ENCODE measurements at places on chromosomes 7 and 10. TPM values are rescaled to one million over a fixed set of nuclear protein-coding genes. Genes with fewer than 3 reads are reported as not detected.

The UCN3 gene
- not detected for total RNA-seq

The COL17A1 gene
- not detected for total RNA-seq

GRCh38 chr7:2003451-2003930 is 229.3 kb downstream of the MAD1L1 start:
- DNase-seq, result no peak

GRCh38 chr10:117865945-117866344 is 180.8 kb downstream of the RAB11FIP2 start:
- DNase-seq, result no peak

DNA sequence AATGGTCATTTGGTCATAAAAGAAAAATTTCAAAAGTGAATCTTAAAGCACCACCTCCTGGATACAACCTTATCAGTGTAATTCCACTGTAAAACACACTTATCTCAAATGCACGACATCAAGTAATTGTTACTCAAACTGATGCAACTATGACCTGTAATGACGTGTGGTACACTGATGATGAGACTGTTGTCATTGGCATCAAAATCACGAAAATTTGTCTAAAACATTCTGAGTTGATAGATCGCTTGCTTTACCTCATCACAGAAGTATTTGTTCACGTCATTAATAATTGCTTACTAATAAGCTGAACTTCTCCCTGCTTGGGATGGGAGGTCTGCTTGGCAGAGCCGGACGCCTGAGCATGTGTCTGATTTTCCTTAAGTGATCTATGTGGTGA is 221.8 kb upstream of the KLF6 start:
- no peak for DNase-seq

- DNase-seq, result no peak
These were observed 328.2 kb upstream of the MAGI2 start for GRCh38 chr7:79781716-79782115.

- no peak for DNase-seq
These were observed 30.6 kb upstream of the SLC29A3 start for GRCh38 chr10:71288461-71288860.

GRCh38 chr10:21527598-21528235 is 2.2 kb upstream of the SKIDA1 start:
- DNase-seq, result no peak

DNA sequence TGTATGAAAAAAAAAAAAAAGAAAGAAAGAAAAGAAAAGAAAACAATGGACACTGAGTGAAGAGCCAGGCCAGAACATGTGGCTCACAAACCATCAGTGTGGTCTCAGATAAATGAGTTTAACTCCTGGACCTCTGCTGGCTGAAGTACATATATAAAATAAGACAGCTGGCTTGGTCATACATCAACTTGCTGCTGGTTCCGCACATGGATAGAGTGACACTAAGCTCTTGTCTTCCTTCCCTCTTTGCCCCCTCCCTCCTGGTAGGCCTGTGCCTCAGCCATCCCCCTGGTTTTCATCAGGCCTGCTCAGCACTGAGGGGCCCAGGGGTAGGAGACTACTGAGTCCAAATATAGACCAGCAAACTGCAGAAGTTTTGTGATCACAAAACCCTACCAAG is 58.1 kb upstream of the DGKI start:
- no peak for DNase-seq

DNA sequence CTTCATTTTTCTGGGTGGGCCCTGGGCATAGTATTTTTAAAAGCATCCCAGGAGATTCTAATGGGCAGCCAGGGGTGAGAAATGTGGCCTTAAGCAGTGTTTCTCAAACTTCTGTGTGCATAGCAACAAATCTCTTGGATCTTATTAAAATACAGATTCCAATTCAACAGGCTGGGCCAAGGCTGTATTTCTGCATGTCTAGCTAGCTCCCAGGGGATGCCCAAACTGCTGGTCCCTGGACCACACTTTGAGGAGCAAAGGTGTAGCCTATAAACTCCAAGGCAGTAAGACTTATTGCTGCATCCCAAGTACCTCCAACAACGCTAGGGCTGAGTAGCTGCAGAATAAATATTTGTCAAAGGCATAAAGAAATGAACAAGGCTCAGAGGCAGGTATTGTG is 292.9 kb upstream of the ZMIZ1 start:
- no peak for DNase-seq

- DNase-seq, result no peak
These were observed 349.4 kb downstream of the PARD3 start for GRCh38 chr10:34465678-34466077.

DNA sequence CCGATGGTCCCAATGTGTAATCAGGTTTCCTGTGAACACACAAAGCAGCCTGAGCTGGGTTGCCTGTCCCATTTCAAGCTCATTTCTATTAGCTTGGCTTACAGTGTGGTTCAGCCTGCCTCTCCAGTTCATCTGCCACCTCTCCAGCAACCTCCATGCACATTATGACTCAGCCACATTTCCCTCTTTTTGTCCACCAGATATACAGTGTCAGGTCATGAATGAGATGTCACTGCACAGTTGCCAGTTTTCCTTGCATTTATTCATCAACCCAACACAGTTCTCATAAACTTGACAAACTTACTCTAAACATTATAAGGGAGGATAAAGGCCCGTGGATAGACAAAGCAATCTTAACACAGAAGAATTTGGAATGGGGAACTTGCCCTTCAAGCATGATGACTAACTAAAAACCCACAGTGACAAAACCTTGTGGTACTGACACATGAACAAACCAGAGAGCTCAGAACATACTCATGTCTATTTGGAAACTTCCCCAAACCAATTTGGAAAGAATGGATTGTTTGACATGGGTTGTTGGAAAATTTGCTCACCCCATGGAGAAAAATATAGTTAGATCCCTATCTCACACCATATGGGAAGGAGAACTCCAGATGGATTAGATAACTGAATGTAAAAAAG is 2.5 kb upstream of the CFAP58 start:
- DNase-seq, result no peak

GRCh38 chr7:85612514-85612913 is 425.7 kb upstream of the SEMA3D start:
- no peak for DNase-seq

DNA sequence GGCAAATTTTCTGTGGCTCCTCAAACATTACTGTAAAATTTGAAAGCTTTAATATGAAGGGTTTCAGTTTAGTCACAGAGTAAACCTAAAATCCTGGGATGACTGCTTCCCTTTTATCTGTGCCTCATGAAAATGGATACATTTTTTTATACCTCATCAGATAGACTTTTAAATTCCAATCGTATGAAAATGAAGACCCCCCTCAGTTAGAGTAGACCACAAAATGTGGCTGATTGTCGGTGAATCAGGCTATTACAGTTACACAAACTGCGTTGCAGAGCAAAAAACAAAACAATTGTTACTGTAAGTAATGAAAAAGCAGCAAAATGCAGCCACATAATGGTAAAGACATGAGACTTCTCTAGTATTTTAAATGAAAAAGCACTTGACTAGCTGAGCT is 296.2 kb downstream of the CNTNAP2 start:
- DNase-seq, result no peak
